ENCODE measurements at places on chromosomes 11 and 22.

GRCh38 chr11:3052567-3052966 lies 4.7 kb downstream of the CARS1 start:
- DNase-seq: no peak

DNA sequence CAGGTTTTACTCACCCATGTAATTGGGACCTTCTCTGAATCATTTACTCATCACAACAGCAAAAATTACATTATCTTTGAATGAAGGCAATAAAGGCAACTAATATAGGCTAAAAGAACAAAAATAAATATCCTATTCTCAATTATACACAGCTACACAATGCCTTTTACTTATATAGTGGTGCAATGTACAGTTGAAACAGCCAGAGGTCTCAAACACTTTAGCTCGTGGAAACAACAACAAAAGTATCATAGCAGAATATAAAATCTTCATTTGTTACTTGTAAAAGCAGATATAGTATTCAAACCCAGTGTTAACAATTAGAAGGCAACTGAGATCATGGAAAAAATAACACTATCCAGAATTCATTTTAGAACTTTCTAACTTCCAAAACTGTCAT lies 20.6 kb upstream of the CCDC34 start:
- no peak for DNase-seq

GRCh38 chr22:23401111-23401909 lies 178.8 kb downstream of the IGLL1 start:
- no peak for DNase-seq

DNA sequence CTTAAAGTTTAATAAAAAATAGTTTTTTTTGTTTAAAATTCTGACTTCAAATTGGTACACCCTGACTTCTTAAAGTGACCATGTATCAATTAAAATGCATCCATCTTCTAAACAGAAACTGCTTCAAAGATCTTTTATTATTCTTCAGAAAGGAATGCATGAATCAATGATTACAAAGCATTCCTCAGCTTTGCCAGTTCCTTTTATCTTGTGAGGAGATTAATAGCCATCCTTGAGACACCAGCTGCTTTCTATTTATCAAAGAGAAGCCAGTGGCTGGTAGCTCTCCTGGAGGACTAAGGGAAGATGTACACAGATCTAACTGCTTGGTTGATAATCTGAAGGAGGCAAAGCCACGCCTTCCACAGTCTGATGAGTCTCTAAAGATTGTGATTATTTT lies 2222.5 kb downstream of the LRRC4C start:
- no peak for DNase-seq

DNA sequence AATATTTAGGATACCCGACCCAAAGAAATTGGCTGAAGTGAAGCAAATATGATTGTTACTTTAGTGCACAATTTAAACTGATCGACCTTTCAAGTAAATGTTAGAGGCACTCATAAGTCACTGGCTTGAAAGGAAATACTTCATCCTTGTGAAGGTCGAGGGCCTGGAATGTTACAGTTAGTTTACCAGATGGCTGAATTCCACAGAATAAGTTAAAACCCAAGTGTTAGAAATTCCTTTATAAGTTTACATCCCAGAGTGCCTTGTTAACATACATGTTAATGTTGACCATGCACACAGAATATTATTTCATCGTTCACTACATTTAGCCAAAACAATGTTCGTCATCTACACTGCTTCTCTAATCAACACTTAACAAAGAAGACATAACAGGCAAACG lies 235.5 kb upstream of the ANO3 start:
- DNase-seq: no peak

DNA sequence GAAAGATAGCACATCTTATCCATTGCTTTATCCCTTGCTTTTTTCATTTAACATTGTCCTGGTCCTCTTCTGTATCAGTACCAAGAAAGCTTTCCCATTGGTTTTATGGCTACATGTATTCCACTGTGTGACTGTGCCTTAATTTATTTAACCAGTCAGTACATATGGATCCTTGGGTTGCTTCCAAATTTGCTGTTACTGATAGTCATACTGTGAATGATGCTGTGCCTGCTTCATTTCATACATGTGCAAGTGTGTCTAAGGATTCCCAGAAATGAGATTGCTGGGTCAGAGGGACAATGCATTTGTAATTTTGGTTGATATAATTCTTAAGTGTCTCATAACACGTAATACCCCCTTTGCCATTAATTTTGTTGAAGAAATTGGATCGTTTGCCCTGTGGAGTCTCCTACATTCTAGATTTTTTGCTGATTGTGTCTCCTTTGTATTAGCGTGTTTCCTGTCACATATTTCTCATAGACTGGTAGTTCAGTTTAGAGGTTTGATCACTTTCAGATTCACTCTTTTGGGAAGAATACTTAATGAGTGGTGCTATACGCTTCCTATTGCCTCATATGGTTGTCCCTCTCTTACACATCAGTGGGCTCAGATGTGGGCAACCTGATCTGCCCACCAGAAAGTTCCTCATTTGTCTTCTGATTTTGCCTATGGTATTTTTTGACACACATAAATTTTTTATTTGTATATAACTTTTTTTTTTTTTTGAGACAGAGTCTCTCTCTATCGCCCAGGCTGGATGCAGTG lies 35.3 kb downstream of the MYBPC3 start:
- DNase-seq: no peak

- no peak for DNase-seq
Observed at GRCh38 chr11:1072821-1073231, 1.8 kb upstream of the MUC2 start.

DNA sequence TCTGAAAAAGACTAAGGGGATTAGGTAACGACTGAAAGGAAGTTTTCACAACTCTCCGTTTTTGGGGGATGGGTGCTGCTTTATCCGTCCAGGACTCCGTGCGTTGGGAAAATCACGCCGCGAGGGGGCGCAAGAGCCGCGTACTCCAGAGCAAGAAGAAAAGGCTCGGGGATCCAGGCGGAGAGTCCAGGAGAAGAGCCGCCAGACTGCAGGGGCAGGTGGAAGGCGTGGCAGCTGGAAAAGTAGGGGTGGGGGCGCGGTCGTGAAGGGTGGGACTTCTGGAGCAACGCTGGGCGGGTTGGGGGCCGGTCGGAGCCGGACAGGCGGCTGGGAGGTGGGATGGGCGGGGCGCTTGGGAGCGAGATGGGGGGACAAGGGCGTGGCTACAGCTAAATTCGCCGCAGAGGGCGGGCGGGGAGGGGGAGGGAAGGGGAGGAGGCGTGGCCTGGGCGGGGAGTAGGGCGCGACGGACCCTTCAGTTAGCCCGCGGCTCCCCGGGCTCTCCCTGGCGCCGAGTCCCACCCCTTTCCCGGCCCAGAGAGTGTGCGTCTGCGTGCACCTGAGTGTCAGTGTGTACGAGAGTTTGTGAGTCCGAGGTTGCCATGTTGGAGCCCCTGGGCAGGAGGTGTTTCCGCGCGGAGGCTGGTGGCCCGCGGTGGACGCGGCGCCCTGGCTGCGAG lies 613 bp upstream of the ARHGEF17 start:
- peak; percentile 99 for DNase-seq

- DNase-seq: peak; percentile 82
Observed at GRCh38 chr11:64245797-64246620, 734 bp downstream of the PPP1R14B start.

DNA sequence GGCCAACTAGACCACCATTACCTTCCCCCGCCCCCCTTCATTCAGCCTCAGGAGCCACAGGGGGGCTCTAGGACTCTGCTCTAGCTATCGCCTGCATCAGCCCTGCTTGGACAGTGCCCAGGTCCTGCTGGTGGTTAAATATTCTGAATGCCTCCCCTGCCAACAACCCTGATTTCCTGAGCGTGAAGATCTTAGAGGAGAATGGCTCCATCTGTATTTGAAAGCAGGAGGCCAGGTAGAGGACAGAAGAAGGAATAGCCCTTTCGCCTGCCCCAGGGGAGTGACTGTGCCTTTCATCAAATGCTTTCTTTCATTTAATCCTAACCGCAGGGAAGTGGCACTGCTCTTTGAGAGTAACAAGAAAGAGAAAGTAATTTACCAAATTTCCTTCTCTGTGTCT lies 69.2 kb downstream of the ISX start:
- DNase-seq: no peak

DNA sequence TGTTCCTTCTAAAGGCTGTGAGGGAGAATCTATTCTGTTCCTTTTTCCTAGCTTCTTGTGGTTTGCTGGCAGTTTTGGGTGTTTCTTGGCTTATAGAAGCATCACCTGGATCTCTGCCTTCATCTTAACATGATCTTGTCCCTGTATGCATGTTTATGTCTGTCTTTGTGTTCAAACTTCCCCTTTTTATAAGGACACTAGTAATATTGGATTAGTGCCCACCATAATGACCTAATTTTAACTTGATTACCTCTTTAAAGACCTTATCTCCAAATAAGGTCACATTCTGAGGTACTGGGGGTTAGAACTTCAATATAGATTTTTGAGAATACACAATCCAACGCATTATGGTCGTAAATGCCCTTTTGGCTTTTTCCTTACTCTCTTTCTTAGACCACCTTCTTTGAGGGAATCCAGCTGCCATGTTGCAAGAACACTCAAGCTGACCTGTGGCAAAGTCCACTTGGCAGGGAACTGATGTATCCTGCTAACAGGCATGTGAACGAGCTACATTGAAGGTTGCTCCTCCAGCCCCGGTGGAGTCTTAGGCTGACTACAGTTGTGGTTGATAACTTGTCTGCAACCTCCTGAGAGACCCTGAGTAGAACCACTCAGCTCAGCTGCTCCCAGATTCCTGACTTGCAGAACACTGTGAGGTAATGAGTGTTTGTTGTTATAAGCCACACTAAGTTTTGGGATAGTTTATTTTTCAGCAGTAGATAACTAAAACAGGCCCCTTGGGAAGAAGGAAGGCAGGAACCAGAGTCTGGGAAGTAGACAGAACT lies 127.1 kb upstream of the OR9Q1 start:
- no peak for DNase-seq

DNA sequence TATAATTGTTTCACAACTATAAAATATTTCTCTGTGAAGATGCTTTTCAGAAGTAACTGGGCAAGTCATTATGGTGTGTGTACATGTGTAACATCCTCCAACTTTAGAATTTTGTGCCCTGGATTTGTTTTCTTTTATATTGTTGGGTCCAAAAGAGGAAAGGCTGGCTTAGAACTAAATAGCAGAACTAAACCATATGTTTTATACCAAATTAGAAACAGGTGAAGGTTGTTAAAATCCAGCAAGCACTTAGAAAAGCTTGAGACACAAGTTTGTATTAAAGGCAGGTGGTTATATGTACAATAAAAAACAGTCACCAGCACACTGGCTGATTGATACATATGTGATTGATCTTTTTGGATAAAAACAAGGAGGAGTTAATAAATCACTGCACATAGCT lies 158.5 kb downstream of the WNT11 start:
- DNase-seq: no peak

DNA sequence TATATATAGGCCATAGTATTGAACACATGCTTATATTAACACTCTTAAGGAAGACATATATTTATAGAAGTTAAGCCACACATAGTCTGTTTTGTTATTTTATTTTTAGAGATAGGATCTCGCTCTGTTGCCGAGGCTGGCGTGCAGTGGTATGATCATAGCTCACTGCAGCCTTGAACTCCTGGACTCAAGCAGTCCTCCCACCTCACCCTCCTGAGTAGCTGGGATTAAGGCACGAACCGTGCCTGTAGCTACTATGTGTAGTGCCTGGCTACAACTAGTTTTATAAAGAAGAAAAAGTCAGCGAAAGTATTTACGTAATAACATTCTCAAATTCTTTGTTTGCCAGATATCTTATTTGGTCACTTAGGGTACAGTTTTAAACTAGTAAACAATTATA lies 5.6 kb upstream of the UCP2 start:
- no peak for DNase-seq

- DNase-seq: no peak
Observed at GRCh38 chr11:134362192-134362901, 30.6 kb downstream of the GLB1L2 start.

DNA sequence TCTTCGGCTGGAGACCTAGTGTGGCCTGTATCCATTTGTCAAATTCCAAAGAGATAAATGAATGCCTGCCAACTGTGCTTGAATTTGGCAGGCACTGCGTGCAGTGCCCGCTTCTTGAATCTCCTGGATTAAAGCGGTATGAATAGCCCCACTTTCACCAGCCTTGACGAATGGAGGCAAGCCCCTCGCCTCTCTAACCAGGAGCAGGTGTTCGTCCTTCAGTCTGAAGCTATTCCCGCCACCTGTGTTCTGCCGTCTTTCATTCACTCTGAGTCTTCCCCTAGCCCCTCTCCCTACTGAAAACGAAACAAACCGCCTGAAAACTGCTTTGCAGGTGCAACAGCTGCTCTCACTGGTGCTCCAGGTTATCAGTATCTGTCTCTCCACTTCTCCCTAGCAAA lies 11.2 kb downstream of the NLRP14 start:
- DNase-seq: no peak

GRCh38 chr11:18907391-18907790 lies 31.8 kb downstream of the MRGPRX1 start:
- DNase-seq: no peak

DNA sequence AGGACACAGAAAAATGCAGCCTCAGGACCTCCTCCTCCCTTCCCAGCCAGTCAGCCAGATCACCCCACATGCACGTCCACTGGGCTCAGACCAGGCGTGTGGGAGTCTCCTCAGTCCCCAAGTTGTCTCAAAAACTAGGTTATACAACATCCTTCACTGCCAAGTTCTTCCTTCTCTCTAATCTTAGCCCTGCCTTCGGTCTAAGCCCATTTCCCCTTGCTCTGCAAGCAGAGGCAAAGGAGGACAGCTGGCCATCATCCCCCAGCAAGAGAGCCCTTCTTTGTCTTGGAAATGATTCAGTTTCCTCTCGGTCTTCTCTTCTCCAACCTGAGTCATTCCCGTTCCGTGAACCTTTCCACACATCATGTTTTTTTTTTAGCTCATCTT lies 14.0 kb upstream of the NRGN start:
- no peak for DNase-seq

DNA sequence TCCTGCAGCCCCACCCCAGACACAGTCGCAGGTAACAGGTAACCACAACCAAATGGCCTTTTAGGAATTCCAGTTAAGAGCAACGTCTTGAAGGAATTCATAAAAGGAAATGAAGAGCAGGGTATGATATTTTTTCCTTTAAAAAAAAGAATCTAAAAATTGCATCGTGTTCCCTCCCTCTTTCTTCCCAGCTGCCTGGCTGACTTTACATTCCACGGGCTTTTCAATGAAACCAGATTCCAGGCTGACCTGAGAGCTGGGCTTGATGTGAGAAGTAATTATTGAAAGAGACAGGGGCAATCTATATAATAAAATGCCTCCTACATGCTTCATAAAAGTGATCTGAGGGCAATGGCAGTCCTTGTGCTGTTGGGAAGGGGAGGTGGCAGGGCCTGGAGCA lies 57.3 kb upstream of the EIF3D start:
- no peak for DNase-seq

- no peak for DNase-seq
Observed at GRCh38 chr11:132451942-132452601, 1080.2 kb downstream of the OPCML start.

DNA sequence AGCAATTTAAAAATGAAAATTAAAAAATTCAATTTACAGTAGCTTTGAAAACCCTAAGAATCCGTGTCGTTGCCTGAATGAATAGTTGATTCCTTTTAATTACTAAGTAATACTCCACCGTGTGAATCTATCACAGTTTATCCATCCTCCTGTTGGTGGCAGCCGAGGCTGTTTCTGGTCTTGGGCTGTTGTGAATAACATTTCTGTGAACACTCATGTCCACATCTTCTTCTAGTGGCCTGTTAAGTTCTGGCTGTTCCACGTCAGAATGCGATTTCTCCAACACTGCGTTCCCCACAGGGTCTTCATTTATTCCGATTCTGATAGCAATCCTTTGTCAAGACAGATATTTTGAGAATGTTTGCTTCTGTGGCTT lies 223.0 kb downstream of the TBC1D22A start:
- no peak for DNase-seq

- DNase-seq: no peak
Observed at GRCh38 chr11:37502202-37502601, 904.2 kb upstream of the RAG2 start.
